ENCODE measurements at places on chromosomes 16 and 17.

DNA sequence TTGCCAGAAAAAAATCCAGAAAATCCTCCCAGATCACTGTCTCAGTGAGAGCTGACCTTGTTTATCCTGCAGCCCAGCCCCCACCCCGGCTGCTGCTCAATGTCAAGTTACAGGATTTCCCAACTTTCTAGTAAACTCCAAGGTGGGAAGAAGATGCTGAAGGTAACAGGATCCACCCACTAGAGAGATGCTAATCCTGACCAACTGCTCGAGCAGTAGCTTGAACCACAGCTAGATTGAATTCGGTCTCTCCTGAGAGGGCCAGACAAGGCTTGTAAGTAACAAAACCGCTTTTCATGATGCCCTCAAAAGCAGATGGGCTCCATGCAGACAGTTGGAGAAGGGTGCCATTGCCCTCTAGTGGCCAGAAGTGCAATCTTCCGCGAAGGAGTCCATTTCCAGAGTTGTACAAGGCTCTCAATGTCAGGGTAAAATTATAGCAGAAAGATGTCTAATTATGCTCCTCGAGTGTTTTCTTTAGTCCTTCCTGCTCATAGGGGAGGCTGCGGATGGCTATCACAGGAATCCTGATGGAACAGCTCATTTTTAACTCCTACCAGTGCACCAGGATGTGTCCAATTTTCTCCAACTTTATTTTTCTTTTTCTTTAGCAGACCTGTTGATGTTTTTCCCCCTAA is 3.9 kb downstream of the CDH11 start:
- no peaks in the 10 kb centered on the region for H3K27me3 ChIP-seq
- H3K36me3 ChIP-seq: no peaks in the 10 kb centered on the region
- no peaks in the 10 kb centered on the region for H3K4me1 ChIP-seq
- no peak overlapping the region for H3K4me3 ChIP-seq

GRCh38 chr16:85582229-85582991 is 30.7 kb upstream of the GSE1 start:
- no peaks in the 10 kb centered on the region for H3K4me1 ChIP-seq
- no peak overlapping the region for H3K27ac ChIP-seq
- H3K27me3 ChIP-seq: no peaks in the 10 kb centered on the region
- no peak overlapping the region for H3K4me3 ChIP-seq
- no peak for DNase-seq

DNA sequence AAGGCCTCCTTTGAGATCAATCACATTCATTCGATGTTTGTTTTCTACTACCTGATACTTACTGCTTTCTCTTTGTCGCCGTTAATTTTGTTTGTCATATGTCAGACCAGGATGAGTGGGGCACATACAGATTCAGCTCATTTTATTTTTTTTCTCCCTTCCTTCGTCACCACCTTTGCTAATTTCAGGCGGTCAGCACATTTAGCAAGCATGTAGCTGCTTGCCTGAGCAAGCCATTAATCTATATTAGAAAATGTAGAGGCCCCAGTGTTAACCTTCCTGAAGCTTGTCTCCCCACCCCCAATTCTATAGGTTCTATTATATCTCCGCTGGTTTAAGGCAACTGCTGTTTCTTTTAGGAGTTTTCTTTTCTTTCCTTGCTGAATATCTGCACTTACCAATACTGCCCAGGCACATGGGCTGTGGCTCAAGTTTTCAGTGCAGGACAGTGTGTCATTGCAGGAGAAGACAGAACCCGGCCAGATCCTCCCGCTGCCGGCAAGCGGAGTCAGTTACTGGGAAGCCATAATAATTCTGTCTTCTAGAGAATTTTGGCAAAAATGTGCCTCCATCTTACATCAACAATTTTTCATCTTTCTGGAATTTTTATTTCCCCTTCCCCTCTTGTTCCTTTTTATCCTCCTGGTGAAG is 714.3 kb downstream of the WWOX start:
- H3K36me3 ChIP-seq: no peaks in the 10 kb centered on the region
- no peaks in the 10 kb centered on the region for H3K4me1 ChIP-seq
- H3K4me3 ChIP-seq: no peak overlapping the region
- H3K27me3 ChIP-seq: no peaks in the 10 kb centered on the region

DNA sequence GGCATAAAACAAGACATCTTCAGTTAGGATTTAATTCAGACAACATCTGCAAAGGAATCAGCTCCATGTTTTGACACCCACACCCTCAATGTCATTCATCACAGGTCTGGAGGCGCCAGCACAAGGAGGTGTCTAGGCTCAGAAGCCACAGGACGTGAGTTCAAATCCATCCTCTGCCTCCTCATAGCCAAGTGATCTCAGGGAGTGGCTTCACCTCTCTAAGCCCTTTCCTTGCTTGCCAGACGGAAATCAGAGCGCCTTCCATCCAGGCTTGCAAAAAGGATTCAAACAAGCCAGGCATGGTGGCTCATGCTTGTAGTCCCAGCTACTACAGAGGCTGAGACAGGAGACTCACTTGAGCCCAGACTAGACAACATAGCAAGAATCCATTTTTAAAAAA is 84.6 kb downstream of the GSG1L start:
- H3K4me1 ChIP-seq: no peaks in the 10 kb centered on the region
- DNase-seq: no peak
- no peaks in the 10 kb centered on the region for H3K27me3 ChIP-seq
- no peak overlapping the region for H3K4me3 ChIP-seq

DNA sequence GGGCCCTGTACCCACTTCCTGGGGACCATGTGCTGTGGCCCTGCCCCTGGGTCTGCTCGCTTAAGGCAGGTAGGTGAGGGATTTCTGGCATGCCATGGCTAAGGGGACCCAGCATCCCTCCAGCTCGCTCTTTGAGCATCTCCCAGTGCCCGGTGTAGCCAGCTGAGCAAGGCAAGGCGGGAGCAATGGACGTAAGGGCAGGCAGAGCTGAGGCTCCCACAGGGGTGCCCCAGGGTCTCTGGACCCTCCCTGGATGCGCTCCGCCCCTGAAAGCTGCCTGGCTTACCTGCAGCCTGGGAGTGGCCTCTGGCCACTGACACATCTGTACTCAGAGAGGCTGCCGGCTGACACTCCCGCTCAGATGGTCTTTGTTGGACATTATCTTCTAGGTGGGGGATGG is 189.9 kb downstream of the IRF8 start:
- no peak overlapping the region for H3K27ac ChIP-seq
- no peak overlapping the region for H3K4me3 ChIP-seq
- H3K27me3 ChIP-seq: no peaks in the 10 kb centered on the region

- H3K4me1 ChIP-seq: no peaks in the 10 kb centered on the region
- no peak overlapping the region for H3K27ac ChIP-seq
- H3K27me3 ChIP-seq: no peaks in the 10 kb centered on the region
- DNase-seq: no peak
These were observed 341.0 kb upstream of the EEF2KMT start for GRCh38 chr16:5438591-5438990.

GRCh38 chr17:44353672-44354331 is 8.7 kb downstream of the GRN start:
- no peak overlapping the region for H3K4me3 ChIP-seq
- H3K27me3 ChIP-seq: no peaks in the 10 kb centered on the region
- peak; percentile 17 for DNase-seq
- peaks cover 7% of the 10 kb centered on the region for H3K4me1 ChIP-seq
- H3K27ac ChIP-seq: no peak overlapping the region
- H3K36me3 ChIP-seq: no peaks in the 10 kb centered on the region

Data from CD4-positive, CD25-positive, alpha-beta regulatory T cell (primary cell).